ENCODE measurements at places on chromosomes 7 and 10.

DNA sequence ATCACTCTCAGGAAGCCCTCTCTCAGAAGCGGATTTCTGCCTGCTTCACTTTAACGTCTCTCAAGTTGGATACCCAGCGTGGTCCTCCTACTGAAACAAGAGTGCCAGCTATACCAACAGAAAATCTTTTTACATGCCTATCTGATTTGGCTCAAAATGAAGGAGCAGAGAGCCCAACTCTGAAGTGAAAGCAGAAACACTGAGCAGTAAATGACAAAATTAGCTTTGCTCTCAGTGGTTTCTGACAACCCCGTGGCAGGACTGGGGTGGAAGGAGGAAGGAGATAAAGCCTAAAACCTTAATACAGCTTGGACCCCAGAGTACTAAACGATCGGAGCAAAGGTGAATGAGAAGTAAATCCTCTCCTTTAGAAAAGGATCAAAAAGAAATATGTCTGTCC is 25.1 kb upstream of the GPR37 start:
- DNase-seq: no peak

DNA sequence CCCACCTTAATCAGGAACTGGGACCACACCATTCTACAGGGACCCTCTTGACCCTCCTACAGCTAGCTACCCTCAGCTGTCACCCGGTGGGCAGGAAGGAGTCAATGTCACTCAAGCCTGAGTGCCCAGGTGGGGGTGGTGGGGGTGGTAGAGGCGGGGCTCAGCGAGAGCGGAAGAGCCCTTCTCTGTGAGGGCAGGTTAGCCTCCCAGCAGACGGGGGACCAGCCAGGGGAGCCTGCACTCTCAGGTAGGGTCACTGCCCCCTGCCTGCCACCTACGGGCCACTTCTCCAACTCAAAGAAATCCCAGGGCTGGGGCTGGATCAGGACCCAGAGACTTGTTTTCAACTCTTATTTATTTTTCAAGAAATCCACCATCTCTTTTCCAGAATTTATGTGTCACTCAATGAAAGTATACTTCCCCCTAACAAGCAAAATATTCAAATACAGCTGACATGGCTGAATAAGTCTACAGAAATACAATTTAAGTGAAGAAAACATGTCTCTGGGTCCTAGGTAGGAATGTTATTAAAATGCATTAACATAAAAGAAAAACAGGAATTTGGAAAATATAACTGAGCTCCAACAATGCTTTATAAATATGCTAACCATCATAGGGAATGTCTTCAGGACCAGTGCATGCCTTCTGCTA is 63.4 kb upstream of the DDC start:
- no peak for DNase-seq

DNA sequence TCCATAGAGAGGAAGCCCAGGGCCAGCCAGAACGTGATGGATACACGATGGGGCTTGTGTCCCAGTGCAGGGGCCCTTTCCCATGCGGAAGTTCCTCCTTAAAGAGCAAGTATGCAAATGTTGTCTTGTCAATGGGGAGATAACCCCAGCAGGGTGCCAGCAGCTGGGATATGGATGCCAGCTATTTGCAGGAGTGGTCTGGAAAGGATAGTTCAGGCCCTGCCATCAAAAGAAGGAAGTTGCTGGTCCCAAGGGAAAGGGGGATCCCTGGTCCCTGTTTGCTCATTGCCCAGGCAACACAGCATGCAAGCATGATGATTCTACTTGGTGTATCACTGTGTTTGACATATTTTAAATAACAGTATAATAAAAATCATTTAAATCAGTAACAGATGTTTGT is 73.1 kb upstream of the HECW1 start:
- no peak for DNase-seq

DNA sequence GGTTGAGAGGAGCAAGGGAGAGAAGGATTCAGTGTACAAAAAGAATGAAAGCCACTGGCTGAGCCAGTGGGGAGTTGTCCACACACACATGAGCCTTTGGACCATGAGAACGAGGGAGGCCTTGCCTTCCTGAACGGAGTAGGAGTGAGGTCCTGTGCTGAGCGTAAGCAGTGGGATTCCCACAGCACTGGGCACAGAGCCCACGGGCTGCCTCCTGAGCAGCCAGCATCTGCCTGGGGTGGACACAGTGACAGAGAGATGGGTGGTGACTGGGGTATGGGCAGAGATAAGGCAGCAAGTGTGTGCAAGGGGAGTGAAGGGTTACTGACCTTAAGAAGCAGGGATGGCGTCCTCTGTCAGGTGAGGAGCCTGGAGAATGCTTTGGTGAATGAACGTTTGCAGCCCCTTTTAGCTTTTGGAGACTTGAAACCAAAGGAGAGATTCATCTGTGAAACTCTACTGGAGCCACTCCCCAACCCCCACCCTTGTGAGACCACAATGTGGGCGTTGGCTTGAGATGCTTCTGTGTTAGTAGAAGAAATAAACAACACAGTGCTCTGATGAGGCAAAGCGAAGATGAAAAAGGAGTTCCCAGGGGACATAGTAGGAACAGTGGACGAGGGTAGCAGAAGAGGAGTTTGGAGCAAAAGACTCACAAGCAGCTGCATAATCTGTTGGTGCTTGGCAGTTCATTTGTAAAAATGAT is 56.5 kb downstream of the FIGNL1 start:
- no peak for DNase-seq

- no peak for DNase-seq
Observed at GRCh38 chr7:158381956-158382355, 205.7 kb downstream of the PTPRN2 start.

DNA sequence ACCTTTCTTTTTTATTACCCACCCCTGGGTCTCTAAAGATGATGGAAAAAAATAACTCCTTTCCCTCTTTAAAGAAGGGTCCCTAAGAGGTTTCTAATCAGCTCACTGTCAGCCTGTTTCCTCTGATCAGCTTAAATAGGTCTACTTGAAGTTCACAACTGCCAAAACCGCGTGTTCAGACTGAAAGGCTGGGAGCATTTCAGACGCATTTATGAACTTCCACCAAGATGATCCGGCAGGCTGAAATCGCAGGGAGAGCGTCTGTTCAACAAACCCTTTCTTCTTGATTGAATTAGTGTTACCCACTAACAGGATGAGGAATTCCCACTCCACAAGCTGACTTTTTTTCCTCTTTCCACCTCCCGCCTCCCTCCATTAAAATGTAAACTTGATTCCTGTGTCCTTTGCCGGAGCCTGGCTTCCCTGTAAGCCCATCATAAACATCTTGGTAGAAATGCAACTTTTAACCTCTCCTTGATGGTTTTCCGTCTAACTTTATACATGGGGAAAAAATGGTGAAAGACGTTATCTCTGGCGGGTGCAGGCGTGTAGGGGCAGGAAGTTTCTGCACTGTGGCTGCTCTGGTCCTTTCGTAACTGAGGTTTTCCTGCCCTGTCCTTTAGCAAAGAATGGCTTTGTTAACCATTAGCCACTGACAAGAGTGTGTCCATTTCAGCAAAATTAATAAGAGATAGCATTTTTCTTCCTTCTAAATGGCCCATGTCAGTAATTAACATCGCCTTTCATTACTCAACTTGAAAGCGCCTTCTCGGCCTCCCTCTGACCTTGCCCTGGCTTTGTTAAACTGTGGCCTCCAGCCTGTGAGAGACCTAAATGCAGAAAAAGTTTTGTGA is 130.7 kb downstream of the BAMBI start:
- no peak for DNase-seq

GRCh38 chr10:35194906-35195305 is 68.3 kb downstream of the CREM start:
- DNase-seq: peak; percentile 21

DNA sequence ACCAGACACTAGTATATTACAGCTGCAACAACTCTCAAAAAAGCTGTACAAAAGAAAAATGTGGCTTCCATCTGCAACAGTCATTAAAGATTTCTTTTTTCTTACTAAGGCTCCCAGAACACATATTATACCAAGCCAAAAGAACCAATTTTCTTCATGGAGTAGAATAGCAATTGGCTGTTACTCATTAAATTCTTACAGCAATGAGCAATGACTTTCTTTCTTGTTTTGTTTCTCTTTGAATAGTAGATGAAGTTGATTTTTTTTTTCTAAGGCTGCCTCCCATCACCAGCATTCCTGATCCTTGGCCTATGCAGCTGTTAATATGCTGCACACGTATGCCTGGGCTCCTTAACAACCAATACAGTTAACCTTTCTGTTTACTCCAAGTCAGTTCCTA is 36.6 kb upstream of the SPOCK2 start:
- DNase-seq: peak; percentile 32

DNA sequence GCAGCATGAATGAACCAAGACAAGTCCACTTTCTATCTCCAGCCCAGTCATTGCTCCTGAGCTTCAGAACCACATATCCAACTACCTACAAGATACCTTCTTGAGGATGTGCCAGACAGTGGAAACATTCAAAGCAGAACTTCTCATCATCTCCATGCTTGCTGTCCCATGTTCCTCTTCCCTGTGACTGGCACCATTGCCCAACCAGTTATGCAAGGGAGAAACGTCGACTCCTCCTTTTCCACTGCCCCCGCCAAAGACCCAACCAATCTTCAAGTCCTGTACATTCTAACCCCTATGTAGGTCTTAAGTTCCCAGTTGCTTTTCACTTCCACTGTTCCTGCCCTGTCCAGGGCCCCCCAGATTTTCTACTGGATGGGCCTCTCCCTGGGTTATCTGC is 225.7 kb downstream of the RPS24 start:
- DNase-seq: no peak

DNA sequence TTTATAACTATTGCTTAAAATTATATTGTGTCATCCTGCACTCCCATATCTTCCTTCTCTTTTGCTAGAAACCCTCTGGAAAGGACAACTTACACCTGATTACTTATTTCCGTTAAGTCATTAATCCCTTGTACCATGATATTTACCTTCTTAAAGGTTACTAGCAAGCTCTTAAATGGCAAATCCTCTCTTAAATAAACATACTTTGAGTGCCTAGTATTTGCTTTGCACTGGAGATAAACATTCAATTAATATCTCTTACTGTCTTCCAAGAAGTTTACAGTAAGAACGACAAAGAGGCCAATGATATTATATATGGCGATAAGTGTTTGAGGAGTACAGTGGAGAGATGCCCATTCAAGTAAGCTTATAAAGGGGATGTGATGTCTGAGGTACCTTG is 278.3 kb downstream of the HGF start:
- DNase-seq: no peak

GRCh38 chr7:24026351-24026750 is 257.6 kb upstream of the NPY start:
- DNase-seq: no peak

GRCh38 chr7:150996376-150997074 is 5.7 kb downstream of the NOS3 start:
- no peak for DNase-seq

DNA sequence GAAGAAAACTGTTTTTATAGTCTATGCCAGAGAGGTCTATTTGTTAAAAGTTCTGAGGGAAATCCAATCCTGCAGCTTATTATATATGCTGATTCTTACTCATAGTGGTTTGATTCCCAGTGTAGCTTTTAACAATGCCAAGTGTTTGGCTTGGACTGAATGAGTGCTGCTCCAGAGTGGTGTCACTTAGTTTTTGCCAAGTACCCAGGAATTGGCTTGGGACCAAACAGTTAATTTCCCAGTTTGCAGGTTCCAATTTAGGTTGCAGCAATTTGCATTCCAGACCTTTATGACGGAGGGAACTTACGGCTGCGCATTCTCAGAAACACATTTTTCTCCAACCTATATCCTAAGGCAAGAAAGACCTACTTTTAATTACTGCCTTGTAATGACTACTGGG is 32.4 kb downstream of the NSUN6 start:
- no peak for DNase-seq

DNA sequence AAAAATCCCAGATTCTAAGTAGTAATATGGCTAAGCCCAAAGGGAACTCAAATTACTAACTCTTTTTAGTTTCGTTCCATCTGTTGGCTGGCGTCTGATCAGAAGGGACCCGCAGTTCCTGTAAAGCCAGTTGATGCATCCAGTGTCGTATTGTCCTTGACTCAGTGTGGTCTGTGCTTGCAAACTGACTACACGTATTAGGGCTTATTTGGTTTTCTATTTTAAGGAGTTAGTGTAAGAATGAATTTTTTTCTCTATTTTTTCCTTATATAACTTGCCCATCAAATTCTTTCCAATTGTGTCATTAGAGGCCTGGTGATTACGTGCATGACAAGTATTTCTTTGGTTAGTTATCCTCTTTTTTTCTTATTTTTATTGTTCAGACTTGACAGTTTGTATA is 9.7 kb downstream of the ABCA13 start:
- DNase-seq: no peak

- no peak for DNase-seq
Observed at GRCh38 chr10:44513591-44513990, 128.7 kb upstream of the CXCL12 start.

GRCh38 chr10:35423505-35424306 is 87.4 kb downstream of the CCNY start:
- no peak for DNase-seq

DNA sequence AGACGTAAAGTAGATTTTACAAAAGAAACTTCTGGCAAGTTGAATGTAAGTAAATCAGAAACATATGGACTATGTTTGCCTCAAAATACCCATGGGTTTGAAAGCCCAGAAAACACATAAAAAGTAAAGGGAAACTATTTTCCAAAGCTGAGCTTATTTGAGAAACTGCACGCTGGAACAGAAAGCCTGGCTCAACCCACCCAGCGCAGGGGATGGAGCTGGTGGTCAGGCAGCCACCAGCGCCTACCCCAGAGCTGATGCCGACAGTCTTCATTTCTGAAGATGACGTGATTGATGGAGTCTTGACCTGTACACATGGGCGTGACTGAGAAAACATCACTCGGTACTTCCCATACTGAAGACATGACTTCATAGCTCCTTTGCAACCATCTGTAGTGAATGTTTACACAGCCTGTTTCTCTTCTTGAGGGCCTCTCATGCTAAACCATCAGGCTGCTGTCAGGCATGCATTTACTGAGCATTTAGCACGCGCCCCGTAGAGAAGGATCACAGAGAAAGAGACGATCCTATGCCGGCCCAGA is 232.6 kb upstream of the AUTS2 start:
- DNase-seq: no peak

DNA sequence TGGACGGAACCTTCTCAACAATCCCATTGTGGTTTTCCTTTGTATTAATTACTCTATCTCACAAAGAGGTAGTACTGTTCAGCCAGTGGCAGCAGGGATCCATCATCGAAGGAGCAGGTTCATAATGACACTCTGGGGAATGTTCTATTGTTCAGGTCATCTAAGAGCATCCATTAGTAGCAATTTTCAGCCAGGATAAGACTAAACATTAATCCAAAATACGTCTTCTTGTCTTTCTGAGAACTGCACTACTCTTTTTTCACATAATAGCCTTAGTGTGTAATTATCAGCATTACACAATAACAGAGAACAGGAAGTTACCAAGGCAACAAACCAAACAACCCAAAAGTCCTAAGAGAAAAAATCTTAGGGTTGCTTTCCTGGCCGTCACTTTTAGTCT is 259.5 kb upstream of the VWC2 start:
- no peak for DNase-seq

- DNase-seq: no peak
Observed at GRCh38 chr7:116198748-116199410, 11.5 kb upstream of the TES start.

DNA sequence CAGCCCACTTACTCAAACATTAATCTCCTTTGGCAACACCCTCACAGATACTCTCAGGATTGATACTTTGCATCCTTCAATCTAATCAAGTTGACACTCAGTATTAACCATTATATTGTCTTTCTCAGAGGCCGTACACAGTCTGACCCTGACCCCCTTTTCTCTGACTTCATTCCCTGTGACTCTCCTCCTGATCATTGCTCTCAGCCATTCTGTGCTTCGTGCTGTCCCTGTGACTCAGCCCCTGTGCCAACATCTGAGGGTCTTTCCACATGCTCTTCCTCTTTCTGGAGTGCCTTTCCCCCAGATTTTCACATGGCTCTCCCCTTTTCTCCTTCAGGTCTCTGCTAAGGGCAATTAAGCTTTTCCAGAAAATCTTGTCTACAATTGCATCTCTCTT is 289.0 kb upstream of the PHYHIPL start:
- no peak for DNase-seq

Data from AG04450 (cell line).